ENCODE measurements at places on chromosomes 6 and 20.

GRCh38 chr6:159646116-159646515 lies 46.9 kb downstream of the SOD2 start:
- no peak for DNase-seq

DNA sequence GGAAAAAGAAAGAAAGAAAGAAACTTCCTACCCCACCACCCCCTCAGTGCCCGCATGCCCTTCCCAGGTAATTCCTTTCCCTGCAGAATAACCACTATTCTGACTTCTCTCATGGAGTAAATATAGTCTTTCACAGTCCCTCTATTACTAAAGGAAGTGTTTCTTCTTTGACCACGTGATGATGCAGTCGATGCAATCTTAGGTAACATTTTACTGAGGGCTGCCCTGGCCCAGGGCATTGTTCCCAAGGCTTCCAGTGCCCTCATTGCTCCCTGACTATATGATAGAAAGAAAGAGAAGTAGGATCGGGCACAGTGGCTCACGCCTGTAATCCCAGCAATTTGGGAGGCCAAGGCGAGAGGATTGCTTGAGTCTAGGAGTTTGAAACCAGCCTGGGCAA lies 29.1 kb downstream of the ARHGAP40 start:
- no peak for DNase-seq

DNA sequence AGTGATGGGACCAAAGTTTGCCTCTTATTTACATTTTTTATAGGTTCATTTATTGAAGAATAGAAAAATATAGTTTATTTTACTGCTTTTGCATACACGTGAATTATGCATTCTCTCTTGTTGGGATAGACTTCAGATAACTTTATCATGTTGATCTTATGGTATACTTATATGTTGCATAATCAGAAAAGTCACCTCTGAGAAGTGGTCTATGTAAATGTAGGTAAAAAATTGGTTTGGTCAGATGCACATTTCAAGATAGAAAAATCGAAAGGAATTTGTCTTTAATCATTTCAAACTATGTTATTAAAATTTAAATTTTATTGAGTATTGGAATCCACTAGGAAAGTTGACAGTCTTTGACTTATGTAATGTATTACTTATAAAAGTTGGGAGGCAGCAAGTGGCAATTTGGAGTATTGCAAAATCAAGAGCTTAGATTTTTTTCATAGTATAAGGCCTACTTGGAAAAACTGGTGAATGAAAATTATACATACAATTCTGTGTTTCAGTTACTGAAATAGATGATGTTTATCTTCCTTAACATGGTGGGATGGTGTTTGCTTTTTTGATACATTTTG lies 2.4 kb downstream of the PHF3 start:
- no peak for DNase-seq

GRCh38 chr6:47106216-47106615 lies 64.1 kb upstream of the ADGRF1 start:
- no peak for DNase-seq

DNA sequence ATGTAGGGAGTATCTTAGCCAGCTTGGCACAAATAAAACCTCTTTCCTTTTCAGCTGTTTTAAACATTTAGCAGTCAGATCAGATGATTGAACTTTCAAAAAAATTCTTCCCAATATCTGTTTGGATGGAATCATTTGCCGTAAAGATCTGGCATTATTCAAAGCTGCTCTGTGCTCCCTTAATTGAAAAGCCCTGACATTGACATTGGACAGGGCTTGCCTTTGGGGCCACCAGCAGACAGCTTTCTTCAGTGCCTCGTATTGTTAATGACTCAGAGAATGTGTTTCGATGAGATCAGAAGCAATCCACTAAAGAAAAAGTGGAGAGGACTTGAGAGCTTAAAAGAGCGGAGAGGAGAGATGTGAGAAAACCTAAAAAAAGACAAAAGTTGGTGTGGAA lies 343.5 kb downstream of the NRN1 start:
- DNase-seq, result no peak

GRCh38 chr6:89975991-89976693 lies 81.9 kb downstream of the GJA10 start:
- no peak for DNase-seq

GRCh38 chr6:33944686-33945411 lies 141.0 kb upstream of the MLN start:
- DNase-seq, result no peak

GRCh38 chr20:10094566-10095173 lies 59.9 kb downstream of the ANKEF1 start:
- DNase-seq, result no peak

GRCh38 chr6:35487658-35488516 lies 9.0 kb downstream of the TEAD3 start:
- no peak for DNase-seq

DNA sequence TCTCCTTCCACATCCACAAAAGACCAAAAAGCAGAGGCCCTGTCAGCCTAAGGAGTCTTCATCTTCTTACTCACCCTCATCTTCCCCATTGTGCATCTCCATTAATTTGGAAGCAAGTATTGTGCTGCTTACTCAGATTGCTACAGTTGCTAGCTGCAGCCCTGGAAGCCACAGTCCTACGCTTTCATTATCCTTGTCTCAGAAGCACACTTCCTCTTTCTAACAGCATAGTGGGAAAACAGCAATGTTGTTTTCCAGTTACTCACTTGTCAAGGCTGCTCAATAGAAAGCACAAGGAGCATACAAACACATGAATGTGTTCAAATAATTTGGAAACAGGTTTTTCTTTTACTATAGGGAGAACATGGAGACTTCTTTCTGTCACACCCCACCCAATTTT lies 76.6 kb upstream of the RBM24 start:
- DNase-seq, result no peak

DNA sequence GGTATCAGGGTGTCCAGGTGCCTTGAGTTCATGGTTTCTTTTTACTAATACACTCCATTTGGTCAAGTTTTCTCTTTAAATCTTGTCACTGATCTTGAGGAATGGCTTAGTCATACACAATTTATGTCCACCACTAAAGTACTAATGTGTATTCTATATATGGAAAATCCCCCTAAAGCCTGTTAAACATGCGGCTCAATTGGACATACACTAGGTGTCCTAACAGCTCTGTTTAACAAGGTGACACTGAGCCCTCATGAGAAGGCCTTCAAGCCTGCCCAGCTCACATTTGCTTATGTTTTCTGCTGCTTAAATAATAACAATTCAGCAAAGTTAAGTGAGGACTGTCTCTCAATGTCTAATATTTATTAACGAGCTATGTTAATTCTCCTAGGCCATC lies 31.5 kb downstream of the PDE7B start:
- no peak for DNase-seq

DNA sequence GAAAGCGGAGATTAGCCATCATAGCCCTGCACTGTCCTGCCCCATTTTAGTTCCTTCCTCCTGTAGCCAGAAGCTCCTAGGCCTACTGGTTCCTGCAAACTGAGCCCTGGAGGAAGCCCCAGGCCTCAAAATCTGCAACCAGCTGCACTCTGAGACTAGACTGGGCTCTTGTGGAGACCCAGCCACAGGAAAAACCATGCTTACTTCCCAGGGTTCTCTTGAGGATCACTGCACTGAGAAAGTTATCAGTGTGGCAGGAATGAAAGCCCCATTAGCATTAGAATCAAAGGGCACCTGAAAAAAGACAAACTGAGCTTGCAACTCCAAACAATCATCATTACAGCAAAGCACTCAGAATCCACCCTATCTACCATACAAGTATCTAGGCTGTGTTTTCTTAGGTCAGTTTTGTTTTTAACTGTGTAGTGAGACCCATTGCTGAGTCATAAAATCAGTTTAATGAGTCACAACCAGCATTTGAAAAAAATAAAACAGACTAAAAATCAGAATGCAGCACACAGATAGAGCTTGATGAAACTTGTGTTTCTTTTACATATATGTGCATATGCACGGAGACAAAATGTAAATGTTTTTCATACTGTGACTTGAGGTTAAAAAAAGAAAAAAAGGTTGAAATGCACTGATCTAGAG lies 91.0 kb downstream of the UNC5CL start:
- DNase-seq, result no peak

DNA sequence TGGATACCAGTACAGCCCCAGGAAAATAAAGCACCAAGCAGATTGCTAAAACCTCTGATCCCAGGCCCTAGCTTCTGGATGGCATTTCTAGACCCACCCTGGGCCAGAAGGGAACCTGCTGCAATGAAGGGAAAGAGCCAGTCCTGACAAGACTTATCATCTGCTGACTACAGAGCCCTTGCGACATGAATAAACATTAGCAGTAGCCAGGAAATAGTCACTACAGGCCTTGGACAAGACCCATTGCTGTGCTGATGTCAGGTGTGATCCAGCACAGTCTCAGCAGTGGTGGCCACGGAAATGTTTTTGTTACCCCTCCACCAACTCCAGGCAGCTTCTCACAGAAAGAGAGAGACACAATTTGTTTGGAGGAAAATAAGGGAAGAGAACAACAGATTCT lies 399.3 kb downstream of the HAO1 start:
- no peak for DNase-seq

- DNase-seq, result no peak
These were observed 4.5 kb upstream of the INSM1 start for GRCh38 chr20:20363434-20363798.

DNA sequence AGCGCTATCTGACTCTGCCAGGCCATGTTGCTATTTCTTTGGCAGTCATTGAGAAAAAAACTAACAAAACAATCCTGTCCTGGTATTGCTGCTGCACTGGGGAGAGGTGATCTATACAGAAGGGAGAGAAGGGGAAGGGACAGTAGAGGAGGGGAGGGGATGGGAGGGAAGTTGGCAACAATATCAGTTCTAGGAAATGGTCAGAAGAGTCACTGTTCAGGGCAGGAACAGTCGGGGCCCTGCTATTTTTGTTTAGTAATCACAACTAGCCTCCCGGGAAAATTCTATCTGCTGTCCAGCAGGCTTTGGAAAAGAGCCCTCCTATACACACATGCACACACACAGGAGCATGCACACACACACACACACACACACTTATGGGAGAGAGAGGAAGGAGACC lies 142.3 kb upstream of the CARMIL1 start:
- no peak for DNase-seq

DNA sequence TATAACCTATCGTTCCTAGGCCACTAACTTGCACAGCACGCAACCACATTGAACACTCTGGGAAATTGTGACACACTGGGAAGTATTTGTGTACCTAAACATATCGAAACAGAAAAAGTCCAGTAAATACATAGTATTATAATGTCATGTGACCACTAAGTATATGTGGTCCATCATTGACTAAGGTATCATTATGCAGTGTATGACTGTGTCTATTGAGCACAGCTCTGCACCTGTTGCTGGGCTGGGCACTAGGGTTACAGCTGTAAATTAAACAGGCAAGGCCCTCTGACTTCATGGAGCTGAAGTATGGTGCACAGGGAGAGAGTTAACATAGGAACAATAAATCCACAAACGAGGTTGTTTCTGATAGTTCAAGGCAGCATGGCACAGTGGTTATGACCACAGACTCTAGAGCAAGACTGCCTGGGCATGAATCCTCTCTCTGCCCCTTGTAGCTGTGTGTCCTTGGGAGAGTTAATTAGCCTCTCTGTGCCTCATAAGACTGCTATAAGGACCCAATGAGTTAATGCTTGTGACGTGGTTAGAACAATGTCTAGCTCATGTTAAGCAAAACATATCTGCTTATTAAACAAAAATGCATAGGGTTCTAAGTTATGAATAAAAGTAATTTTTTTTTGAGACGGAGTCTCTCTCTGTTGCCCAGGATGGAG lies 10.6 kb downstream of the BCAS1 start:
- DNase-seq, result no peak

GRCh38 chr20:47950913-47951283 lies 165.6 kb upstream of the SULF2 start:
- DNase-seq, result no peak

DNA sequence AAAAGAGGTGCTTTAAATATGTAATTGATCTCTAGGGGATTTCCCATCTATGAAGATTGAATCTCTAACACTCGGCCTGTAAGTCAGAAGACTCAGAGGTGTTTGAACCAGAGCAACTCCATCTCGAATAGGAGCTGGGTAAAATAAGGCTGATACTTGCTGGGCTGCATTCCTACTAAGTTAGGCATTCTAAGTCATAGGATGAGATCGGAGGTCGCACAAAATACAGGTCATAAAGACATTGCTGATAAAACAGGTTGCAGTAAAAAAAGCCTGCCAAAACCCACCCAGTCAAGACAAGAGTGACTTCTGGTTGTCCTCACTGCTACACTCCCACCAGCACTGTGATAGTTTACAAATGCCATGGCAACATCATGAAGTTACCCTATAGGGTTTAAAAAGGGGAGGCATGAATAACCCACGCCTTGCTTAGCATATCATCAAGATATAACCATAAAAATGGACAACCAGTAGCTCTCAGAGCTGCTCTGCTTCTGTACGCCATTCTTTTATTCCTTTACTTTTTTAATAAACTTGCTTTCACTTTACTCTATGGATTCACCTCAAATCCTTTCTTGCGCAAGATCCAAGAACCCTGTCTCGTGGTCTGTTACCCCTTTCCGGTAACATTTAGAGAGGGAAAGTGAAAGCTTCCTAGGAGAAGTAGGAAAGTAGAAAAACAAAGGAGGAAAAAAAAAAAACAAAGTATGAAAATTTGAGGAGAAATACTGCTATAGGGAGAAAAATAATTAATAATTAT lies 129.7 kb upstream of the PHACTR1 start:
- DNase-seq, result no peak

DNA sequence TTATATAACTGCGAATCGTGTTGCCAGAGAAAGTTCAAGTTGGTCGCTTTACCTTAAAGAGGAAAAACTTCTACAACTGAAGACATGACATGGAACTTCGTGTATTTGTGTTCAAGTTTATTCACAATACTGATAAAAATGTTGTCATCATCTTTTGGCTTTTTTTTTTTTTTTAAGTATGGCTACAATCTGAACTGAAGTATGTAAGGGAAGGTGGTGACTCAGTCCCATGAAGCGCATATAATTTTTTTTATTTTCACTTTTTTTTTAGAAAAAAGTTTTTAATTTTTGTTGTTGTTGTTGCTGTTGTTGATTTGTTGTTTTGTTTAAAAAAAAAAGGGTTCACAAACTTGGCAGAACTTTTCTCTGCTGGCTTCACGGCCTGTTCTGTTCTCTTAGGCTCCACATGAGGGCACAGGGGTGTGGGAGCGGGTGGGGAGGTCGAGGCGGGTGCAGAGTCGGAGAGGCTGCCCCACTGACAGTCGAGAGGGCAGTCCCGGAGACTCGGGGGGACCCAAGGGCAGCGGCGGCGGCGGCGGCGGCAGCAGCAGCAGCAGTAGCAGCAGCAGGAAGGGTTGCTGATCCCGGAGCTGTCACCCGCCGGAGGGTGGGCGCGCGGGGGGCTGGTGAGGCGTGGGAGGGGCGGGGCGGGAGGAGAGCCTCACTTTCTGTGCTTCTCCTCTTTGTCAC lies 17.0 kb downstream of the TFAP2A start:
- no peak for DNase-seq

GRCh38 chr6:165317723-165318122 lies 8.3 kb upstream of the C6orf118 start:
- no peak for DNase-seq

GRCh38 chr6:101730954-101731353 lies 337.4 kb downstream of the GRIK2 start:
- DNase-seq, result no peak

GRCh38 chr20:5044075-5044620 lies 42.8 kb upstream of the SLC23A2 start:
- no peak for DNase-seq

GRCh38 chr20:62922451-62922921 lies 3.8 kb downstream of the DIDO1 start:
- DNase-seq, result no peak

- no peak for DNase-seq
These were observed 20.3 kb upstream of the ATXN1 start for GRCh38 chr6:16781348-16782169.
